PC-3 (cell line): ENCODE measurements at places on chromosomes 5 and 9.

DNA sequence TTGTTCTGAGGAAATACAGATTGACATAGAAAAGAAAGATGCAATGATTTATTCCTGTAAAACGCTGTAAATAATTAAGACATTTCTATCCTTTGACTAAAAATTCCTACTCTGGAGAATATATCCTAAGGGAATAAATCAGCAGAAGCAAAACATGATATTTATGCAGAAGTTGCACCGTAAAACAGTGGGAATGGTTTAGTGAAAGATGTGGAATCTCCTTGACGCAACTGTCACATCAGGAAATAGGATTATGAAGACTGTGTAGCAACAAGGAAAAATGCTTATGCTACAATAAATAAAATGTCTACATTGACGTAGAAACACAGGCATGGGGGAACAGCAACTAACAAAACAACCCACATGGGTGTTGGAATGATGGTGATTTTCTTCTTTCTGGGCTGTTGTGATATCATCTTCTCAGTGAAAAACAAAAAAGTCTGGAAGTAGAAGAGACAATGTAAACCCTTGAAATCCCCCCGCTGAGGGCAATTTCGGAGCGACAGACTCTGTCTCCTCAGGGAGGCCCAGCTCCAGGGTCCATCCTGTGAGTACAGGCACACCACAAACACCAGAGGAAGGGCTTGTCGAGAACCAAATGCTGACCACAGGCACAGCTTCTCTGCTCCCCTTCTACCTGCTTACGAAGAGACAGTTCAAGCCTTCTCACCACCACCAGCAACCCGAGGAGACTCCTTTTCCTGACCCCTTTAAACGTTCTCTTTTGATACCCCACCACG lies 25.2 kb downstream of the COL23A1 start:
- no peak for DNase-seq

DNA sequence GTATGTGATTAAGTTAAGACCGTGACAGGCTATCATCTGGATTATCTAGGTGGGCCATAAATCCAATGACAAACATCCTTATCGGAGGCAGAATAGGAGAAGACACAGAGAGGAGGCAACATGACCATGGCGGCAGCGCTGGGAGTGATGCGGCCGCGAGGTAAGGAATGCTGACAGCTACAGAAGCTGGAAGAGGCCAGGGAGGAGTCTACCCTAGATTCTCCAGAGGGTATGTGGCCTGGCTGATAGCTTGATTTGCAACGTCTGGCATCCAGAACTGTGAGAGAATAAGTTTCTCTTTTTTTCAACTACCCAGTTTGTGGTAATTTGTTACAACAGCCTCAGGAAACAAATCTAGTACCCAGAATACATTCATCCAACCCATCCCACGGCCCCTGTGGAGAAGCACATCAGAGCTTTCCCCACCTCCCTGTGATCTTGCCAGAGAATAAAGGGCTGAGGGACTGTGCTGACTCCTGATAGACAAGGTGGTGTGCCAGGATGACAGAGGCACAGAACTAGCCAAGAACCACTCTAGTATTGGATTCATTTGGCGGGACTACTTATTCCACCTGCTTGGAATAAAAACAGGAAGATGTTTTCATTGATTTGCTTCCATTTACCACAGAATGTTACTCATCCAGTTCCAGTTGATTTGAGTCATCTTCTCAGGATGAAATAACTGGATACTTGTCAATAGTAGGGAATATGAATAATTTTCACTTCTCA lies 187.4 kb downstream of the MAN2A1 start:
- DNase-seq, result peak; percentile 94

GRCh38 chr9:121840838-121841760 lies 189.7 kb downstream of the DAB2IP start:
- DNase-seq, result no peak

DNA sequence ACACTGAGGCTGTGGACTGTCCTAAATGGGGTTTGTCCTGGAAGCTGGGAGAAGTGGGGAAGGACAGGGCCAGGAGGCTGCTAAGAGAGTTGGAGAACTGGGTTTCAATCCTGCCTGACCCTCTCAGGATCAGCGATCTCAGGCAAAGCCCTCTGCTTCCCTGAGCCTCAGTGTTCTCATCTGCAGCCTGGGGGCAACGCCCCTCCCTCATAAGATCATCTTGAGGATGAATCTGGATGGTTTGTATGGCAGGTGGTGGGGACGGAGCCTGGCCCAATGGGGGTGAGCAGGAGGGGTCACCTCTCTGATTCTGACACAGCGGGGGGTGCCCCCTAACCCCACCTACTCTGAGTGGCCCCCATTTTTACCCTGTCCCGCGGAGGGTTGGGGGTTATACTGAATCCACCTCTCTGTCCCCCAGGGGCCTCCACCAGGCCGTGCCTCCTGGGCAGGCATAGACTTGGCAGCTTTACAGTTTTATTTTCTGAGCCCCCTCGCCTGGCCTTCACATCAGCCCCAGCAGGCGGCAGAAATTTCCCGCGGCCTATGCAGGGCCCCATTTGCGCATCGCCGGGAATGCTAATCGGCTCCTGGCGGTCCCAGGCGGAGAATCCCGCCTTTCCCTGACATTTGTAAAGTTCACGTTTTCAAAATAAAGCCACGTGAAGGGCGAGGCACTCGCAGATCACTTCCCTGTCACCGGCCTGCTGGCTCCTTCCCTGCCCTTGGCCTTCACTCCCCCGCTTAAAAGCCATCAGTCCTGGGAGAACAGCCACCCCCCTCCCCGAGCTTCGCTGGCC lies 17.8 kb upstream of the LAMC3 start:
- DNase-seq, result no peak

DNA sequence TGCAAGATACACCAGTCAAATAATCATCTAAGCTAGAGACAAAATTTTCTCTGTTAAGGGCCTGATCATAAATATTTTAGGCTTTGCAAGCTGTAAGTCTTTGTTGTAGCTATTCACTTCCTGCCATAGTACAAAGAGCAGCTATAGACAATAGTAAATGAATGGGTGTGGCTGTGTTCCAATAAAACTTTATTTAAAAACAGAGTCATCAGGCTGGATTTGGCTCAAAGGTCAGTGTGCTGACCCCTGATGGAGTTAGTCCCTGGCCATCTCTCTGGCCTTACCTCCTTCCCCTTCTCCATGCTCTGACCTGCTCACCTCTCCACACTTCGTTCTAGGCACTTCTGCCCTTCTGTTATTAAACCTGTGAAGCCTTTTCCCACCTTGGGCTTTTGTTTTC lies 86.0 kb downstream of the DRD1 start:
- DNase-seq, result no peak

DNA sequence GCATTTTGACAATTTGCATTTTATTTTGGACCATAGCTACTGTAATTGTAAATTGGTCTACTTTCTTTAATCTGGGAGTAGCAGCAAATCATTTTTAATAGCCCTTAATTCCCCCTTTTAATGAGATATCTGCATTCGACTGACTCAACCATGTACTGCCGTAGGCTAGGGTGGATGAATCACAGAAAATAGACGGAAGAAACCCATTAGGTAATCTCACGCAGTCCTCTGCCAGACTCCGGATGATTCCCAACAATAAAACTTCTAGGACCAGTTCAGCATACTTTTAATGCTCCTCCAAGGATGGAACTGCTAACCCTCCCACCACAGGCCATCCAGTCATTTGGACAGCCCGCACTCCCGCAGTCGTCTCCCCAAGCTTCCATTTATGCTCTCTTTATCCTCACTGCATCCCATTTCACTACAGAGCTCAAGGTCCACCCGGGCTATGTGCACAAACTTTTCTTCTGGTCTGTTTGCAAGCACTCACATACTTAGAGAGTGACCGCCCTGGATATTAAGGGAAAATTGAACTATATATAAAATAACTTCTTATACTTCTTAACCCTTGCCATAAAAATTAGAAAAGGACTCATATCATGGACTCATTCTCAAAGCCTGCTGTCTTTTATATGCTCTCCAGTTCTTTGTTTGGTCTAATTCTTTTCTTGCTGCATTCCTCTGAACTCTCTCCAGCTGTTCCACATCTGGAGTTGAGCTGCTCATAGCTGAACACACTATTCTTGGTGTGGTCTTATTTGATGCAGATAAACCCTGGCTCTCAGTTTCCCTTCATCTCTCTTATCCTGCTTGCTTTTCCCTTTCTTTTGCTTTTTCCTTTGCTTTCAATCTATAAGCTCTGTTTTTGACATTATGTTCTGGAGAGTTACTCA lies 326.6 kb downstream of the ARL15 start:
- peak; percentile 73 for DNase-seq
